Astrocyte (in vitro differentiated cells and primary cell): ENCODE measurements at places on chromosomes 12 and 14.
A peak's percentile ranks its signal among the peaks of the same experiment; 100 is the strongest.

DNA sequence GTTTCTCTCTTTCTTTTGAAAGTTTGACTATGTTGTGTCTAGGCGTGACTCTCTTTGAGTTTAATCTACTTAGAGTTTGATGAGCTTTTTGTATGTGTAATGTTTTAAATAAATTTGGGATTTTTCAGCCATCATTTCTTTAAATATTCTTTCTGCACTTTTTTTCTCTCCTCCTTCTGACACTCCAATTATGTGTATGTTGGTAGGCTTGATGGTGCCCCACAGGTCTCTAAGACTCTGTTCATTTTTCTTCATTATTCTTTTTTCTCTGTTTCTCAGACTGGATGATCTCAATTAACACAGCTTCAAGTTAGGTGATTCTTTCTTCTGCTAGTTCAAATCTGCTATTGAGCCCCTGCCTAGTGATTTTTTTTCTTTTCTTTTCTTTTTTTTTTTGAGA is 14.5 kb upstream of the CCND2 start:
- H3K27me3 ChIP-seq: no peaks in the 10 kb centered on the region
- no peak for DNase-seq

GRCh38 chr14:39868251-39868650 is 436.0 kb upstream of the FBXO33 start:
- DNase-seq: peak; percentile 1
- H3K4me1 ChIP-seq: no peaks in the 10 kb centered on the region
- H3K36me3 ChIP-seq: no peaks in the 10 kb centered on the region
- no peaks in the 10 kb centered on the region for H3K27me3 ChIP-seq
- no peak overlapping the region for H3K4me3 ChIP-seq
- H3K27ac ChIP-seq: no peak overlapping the region

DNA sequence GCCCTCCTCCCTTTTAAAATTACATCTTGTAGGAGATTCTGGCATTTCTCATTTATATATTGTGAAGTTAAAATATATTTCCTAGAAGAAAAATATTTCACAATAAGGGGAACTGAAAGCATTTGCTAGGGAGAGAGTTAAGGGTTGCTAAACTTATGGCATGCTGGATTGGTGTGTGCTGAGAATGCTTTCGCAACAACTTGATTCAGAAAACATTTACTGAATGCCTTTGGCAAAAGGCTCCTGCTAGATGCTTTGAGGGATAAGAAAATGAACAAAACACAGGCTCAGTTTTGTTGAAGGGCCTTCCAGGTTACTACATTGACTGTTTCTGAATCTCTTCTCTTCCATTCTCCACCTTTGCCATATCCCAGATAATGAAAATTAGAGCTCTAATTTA is 67.5 kb downstream of the DIP2B start:
- DNase-seq: peak; percentile 72
- H3K36me3 ChIP-seq: no peaks in the 10 kb centered on the region
- H3K4me1 ChIP-seq: peaks cover 26% of the 10 kb centered on the region
- no peaks in the 10 kb centered on the region for H3K27me3 ChIP-seq

- peak overlapping the region; percentile 80 for H3K27ac ChIP-seq
- no peaks in the 10 kb centered on the region for H3K36me3 ChIP-seq
- H3K4me1 ChIP-seq: peaks cover 59% of the 10 kb centered on the region
- no peaks in the 10 kb centered on the region for H3K27me3 ChIP-seq
- H3K4me3 ChIP-seq: no peak overlapping the region
Measured at GRCh38 chr14:69043596-69044260, 64.6 kb upstream of the ACTN1 start.

DNA sequence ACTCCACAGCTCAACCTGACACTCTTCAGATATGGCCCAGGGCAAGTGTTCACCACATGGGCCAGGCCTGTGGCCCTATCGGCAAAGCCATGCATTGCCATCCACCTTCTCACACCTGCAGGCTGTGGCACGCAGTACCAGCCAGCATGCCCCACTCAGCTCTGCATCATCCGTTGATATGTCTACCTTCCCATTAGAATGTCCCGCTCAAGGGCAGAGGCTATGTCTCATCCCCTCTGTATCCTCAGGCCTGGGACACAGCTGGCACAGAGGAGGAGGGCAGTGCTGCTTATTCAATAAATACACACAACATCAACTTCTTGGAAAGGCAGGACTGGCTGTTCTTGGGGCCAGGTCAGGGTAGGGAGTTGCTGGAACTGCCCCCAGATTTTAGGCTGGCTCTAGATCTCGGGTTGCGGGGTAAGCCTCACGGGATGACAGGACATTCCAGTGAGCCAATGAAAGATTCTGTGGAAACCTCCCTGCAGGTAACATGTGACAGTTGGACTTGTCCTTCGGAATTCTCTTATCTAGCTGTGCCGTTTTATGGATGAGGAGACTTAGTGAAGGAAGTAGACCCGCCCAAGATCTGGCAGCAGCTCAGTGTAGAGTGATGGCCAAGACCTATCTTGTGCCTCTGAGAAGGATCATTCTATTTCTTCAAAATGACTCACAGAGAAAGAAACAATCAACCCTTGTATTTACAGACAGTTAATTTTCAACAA is 25.6 kb downstream of the SYNE3 start:
- H3K36me3 ChIP-seq: no peaks in the 10 kb centered on the region
- no peaks in the 10 kb centered on the region for H3K4me1 ChIP-seq
- H3K27me3 ChIP-seq: no peaks in the 10 kb centered on the region
- H3K27ac ChIP-seq: no peak overlapping the region
- H3K4me3 ChIP-seq: no peak overlapping the region

DNA sequence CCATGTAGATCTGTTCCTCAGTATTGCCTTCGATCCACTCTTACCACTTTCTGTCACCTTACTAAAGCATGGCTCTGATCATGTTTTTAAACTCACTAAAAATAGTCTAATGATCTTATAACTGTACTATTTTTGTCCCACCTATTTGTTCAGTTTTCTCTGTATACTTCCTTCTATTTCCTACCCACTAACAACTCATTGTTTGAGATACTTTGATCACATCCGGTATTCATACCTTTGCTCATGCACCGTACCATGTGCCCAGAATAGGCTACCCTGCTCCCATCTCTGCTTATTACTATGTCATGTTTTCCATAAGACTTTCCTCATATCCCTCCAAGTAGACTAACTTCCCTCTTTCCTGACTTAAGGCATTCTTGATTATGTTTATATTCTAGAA is 128.6 kb downstream of the MED13L start:
- no peak overlapping the region for H3K27ac ChIP-seq
- H3K36me3 ChIP-seq: no peaks in the 10 kb centered on the region
- H3K27me3 ChIP-seq: no peaks in the 10 kb centered on the region
- H3K4me1 ChIP-seq: peaks cover 47% of the 10 kb centered on the region
- no peak for DNase-seq

GRCh38 chr12:127594351-127594970 is 672.5 kb upstream of the TMEM132C start:
- no peaks in the 10 kb centered on the region for H3K4me1 ChIP-seq
- DNase-seq: no peak
- H3K27ac ChIP-seq: no peak overlapping the region
- no peaks in the 10 kb centered on the region for H3K27me3 ChIP-seq
- H3K36me3 ChIP-seq: no peaks in the 10 kb centered on the region
- no peak overlapping the region for H3K4me3 ChIP-seq

GRCh38 chr14:105430042-105430441 is 10.4 kb downstream of the MTA1 start:
- DNase-seq: no peak
- H3K27me3 ChIP-seq: no peaks in the 10 kb centered on the region
- H3K36me3 ChIP-seq: no peaks in the 10 kb centered on the region
- no peak overlapping the region for H3K27ac ChIP-seq
- peaks cover 10% of the 10 kb centered on the region for H3K4me1 ChIP-seq

DNA sequence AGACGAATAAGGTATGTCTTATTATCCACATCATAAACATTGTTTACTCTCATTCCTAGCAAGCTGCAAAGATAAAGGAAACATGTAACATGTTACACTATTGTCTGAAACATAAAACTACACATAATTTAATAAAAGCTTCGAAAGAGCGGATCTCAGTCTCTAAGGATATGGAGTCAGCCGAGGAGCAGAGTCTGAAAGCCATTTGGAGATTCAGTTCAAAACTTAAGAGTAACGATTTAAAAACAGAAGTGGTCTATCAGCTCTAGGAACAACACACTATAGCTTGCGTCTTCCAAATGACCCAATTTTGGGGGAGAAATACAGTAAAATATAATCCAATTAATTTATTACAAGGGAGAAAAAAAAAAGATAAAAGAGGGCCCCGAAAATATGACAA is 775 bp downstream of the NEMF start:
- H3K4me1 ChIP-seq: no peaks in the 10 kb centered on the region
- H3K36me3 ChIP-seq: peaks cover 16% of the 10 kb centered on the region
- peak overlapping the region; percentile 92 for H3K27ac ChIP-seq
- DNase-seq: no peak
- H3K27me3 ChIP-seq: no peaks in the 10 kb centered on the region
- peak overlapping the region; percentile 95 for H3K4me3 ChIP-seq

- peak; percentile 35 for DNase-seq
- no peak overlapping the region for H3K27ac ChIP-seq
- H3K27me3 ChIP-seq: peaks cover 3% of the 10 kb centered on the region
- no peaks in the 10 kb centered on the region for H3K36me3 ChIP-seq
- no peak overlapping the region for H3K4me3 ChIP-seq
- H3K4me1 ChIP-seq: no peaks in the 10 kb centered on the region
Measured at GRCh38 chr12:47561746-47562145, 144.1 kb downstream of the RPAP3 start.

- H3K4me1 ChIP-seq: no peaks in the 10 kb centered on the region
- H3K27ac ChIP-seq: no peak overlapping the region
- no peaks in the 10 kb centered on the region for H3K36me3 ChIP-seq
- H3K4me3 ChIP-seq: no peak overlapping the region
- no peaks in the 10 kb centered on the region for H3K27me3 ChIP-seq
Measured at GRCh38 chr12:57579011-57579410, 12.0 kb upstream of the PIP4K2C start.

- H3K27me3 ChIP-seq: no peaks in the 10 kb centered on the region
- H3K36me3 ChIP-seq: peaks cover 4% of the 10 kb centered on the region
- no peak for DNase-seq
- H3K27ac ChIP-seq: no peak overlapping the region
Measured at GRCh38 chr14:75460394-75460793, 32.6 kb downstream of the JDP2 start.

- H3K4me3 ChIP-seq: no peak overlapping the region
- peak; percentile 57 for DNase-seq
Measured at GRCh38 chr14:33676135-33676566, 274.7 kb downstream of the EGLN3 start.

DNA sequence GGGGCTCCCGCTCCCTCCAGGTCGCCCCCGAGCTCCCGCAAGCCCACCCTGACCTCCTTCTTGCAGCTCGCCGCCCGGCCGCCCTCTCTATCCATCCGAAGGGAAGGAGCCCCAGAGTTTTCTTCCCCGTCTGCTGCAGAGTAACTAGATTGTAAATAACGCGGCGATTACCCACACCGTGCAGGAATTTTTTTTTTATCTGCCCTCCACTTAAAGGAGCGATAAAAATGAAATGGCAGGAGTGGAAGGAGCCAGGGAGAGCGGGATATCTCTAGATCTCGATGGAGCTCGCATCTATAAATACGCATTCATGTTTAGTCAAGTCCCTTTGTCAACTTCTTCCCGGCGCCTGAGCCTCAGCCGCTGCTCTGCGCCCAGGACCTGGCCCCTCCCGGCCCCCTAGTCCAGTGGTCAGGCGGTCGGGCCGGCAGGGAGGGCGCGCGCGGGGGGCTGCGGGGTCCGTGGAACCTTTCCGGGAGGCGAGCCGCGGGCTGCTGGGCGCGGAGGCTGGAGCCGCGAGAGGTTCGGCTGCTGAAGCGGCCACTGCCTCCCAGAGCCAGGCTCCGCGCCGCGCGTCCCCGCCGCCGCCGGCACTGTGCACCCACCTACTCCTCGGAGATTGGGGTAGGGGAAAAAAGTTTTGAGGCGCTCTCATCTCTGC is 386.0 kb downstream of the BCAT1 start:
- no peak overlapping the region for H3K27ac ChIP-seq
- peaks cover 10% of the 10 kb centered on the region for H3K4me1 ChIP-seq
- no peaks in the 10 kb centered on the region for H3K27me3 ChIP-seq
- no peaks in the 10 kb centered on the region for H3K36me3 ChIP-seq

DNA sequence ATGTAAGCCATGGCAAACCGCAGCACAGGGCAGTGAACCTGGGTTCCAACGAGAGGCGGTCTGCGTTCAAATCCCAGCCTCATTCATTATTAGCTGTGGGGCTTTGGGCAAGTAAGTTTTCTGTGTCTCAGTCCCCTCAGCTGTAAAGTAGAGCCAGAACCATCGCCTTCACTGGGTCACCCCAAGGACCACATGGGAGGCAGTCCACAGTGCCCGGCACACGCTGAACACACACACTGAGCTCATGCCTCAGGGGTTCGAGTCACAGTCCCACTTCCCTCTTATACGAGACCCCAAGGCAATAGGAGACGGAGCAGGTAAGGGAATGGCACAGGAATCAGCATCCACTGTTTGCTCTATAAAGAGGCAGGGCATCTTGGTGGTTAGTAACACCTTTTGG is 19.1 kb downstream of the LRTM2 start:
- peaks cover 11% of the 10 kb centered on the region for H3K4me1 ChIP-seq
- H3K36me3 ChIP-seq: no peaks in the 10 kb centered on the region

DNA sequence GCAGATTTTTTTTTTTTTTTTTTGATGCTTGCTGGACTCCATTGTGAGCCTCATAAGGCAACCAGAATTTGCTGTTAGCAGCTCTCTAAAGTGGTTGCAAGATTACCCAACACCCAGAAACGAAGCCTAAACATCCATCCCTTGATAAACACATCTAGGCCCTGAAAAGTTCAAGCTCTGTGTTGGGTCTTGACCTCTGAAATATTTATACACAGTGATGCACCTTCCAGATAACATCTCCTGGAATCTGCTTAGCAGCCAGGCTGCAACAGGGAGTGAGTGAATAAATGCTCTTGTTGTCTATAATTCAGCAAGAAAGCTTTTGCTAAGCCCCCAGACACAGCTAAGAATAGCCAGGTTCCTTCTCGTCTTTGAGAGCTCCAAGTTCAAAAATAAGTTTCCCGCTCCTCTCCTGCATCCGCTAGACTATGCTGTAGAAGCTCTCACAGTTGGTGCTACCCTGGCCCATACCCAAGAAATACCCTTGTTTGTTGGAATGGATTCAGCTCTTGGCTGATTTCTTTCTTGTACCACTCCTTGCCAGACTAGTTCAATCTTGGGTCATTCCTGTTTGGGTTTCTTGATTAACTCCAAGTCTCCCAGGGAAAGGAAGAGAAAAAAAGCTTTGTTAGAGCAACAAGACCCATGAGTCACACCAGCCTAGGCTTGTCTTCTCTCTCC is 610.6 kb upstream of the TBX3 start:
- peak; percentile 26 for DNase-seq
- no peaks in the 10 kb centered on the region for H3K4me1 ChIP-seq
- H3K27ac ChIP-seq: no peak overlapping the region
- H3K36me3 ChIP-seq: no peaks in the 10 kb centered on the region
- no peaks in the 10 kb centered on the region for H3K27me3 ChIP-seq

DNA sequence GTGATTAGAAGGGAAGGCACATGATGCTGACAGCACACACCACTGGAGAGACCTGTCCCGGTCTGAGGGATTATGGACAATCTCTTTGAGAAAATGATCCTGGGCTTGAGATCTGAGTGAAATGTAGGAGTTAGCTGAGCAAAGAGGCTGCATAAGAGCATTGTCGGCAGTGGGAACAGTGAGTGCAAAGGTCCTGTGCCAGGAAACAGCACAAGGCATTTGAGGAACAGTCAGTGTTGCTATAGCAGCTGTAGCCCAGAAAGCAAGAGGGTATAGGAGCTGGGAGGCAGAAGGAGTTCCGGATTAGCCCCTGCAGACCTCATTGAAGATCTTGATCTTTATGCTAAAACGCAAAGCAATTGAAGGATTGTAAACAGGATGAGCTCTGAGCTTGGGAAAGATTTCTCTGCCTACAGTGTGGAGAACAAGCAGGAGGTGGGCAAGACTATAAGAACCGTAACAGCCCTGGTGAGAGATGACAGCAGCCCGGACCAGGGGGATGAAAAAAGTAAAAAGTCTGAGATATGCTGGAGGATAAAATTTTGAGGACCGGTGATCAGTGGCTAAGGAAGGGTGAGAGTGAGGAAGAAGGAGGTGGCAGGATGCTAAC is 28.5 kb downstream of the CFL2 start:
- no peaks in the 10 kb centered on the region for H3K4me1 ChIP-seq
- H3K36me3 ChIP-seq: no peaks in the 10 kb centered on the region
- no peak overlapping the region for H3K4me3 ChIP-seq
- H3K27ac ChIP-seq: no peak overlapping the region
- no peak for DNase-seq
